Amygdala (tissue), 56 donors: ENCODE measurements at places on chromosomes 3 and 15.
A peak's percentile ranks its signal among the peaks of the same experiment; 100 is the strongest.

- DNase-seq: no peak
Measured at GRCh38 chr3:38601956-38602550, 47.4 kb downstream of the SCN5A start.

DNA sequence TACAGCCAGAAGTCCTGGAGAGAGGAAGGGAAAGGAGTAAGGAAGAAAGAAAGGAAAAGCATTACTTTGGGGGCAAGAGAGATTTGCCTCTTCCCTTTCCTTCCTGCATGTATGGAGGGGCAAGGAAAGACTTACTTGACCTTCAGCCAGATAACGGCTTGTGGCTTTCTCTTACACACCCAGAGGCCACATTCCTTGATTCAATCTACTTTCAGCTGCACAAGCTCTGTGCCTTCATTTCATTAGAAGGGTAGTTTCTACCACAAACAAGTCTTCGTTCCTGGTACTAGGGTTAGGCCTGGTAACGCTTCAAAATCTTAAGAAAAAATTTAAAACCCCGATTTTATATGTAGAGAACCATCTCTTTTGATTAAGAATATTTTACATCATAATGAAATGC lies 835.9 kb downstream of the TUSC7 start:
- no peak for DNase-seq

DNA sequence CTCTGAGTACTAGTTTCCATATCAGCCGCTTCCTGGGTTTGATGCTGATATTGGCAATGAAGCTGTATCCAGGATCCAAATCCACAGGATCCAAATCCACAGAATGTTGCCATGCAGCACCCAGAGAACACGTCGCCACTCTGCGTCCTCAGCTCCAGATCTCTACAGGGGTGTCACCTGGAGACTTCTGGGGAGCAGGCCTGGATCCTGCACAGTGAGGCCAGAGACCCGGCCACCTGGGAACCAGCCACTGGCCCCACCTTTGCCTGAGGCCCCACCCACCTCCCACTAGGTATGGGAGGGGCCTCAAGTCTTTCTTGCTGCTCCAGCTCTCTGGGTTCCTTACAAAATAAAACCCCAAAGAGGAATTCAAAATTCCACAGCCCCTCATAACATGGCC lies 123.9 kb downstream of the LRRK1 start:
- DNase-seq: no peak

DNA sequence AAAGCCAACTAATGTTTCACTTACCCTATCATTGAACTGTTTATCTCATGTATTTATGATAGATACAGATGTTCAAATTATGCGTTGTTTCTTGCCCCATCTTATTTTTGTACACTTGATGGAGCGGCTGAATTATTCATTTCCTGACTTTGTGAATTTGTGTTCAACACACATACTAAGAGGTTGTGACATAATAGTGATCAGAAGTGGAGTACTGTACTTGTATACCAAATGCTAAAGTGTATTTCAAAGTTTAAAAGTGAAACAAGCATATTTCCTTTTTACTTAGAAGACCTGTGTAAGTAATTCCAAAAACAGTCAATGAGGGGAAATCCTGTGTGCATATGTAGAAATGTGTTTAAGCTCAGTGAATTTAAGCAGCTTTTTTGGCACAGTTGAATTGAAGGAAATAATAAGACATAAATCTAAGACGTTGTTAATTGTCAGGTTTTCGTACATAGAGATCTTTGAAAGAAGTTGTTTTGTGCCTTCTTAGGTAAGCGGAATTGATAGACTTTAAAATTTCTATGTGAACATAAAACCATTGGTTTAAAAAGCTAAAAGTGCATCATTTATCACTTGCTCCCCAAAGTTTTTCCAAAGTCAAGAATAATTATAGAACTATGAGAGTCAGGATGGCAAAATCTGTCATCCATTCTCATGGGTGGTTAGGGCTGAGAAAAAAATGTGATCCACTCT lies 1.9 kb downstream of the NFKBIZ start:
- no peak for DNase-seq

DNA sequence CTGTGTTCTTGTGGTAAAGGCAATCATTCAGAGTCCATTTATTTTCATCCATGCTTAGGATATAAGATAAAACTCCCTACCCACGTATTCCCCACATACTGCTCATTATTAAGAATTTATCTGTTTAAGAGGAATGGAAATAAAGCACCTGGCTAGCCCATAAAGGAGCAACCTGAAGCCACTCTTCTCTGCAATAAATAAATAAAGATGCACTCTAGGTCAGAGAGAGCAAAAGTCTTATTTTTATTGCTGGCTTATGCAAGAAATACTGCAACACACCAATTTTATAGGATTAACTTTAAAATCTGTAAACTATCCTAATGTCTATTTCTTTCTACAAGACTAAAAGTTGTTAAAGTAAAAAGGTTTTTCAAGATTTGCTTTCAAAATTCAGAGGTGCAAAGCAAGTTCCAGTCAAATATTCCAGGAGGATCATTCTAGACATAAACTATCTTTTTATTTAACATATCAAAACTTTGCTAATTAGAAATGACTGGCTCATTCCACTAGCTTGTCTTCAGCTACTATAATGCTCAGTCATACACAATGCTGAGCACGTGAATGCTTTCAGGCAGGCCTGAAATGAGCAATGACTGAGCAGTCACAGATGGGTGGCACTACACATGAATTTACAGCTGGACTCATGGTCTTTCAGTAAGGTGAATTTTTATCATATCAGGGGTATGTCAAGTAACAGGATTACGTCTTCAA lies 7.1 kb downstream of the TJP1 start:
- no peak for DNase-seq

DNA sequence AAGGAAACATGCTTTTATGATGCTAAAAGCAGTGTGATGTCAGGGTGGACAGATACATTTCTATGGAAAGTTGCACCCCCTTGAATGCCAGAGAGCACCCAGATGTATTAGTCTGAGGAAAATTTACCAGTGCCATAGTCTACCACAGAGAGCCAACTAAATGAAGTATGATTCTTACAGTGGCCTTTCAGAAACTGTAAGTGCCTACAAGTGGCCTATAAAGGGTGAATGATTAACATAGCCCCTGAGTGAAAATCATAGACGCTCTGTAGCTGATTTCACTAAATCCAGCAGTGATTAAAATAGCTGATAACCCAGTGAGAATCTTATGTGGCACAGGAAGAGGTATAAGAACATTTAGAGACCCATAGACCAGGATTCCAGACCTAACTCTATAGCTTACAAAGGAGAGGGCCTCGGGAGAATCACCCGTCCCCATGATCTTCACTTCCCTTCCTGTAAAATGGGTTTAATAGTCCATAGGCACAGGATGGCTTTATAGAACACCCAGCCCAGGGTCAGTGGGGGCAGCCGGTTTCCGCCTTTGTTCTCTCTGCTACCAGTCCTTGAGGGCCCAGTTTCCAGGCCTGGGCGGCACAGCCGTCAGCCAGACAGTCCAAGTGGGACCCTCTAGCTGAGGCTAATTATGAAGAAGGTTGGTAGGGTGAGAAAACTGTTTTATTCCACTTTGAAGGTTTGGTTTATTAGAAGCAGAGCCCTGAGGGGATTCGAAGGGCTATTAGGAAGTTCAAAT lies 35.5 kb upstream of the CACNA2D3 start:
- DNase-seq: no peak

DNA sequence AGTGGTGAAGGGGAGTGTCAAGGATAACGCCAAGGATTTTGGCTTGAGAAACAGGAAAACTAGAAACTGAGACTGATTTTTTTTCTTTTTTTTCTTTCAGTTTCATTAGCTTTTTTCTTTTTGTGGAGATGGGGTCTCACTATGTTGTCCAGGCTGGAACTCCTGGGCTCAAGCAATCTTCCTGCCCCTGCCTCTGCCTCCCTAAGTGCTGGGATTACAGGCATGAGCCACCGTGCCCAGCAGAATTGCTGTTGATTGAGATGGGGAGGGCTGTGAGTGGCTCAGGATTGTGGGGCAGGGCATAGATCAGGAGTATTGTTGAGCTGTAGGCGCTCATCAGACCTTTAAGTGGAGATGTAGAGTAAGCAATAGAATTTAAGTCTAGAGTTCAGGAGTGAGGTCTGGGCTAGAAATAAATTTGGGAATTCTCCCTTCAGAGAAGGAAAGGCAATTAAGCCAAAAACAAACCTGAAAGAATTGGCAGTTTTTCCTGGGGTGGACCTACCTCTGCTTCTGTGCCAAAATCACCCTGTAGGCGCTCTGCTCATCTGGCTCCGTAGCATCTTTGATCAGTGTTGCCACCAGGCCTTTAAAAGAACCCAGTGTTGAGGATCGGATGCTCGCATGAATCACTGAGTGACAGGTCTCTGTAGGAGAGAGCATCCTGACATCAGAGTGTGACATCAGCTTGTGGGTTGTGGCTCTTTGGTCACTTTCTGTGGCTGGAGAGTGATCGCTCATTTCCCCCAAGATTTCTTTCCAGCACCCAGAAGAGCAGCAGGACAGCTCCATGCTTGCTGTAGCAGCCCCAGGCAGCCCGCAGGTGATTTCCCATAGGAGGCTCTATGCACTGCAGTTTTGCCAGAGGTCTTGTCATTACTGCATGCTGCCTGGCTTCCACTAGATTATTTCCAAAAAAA lies 15.8 kb downstream of the ABHD17C start:
- DNase-seq: no peak

- peak; percentile 9 for DNase-seq
Measured at GRCh38 chr15:51046799-51047449, 47.8 kb downstream of the TNFAIP8L3 start.

GRCh38 chr3:78204977-78205376 lies 1165.1 kb downstream of the ROBO2 start:
- DNase-seq: no peak

DNA sequence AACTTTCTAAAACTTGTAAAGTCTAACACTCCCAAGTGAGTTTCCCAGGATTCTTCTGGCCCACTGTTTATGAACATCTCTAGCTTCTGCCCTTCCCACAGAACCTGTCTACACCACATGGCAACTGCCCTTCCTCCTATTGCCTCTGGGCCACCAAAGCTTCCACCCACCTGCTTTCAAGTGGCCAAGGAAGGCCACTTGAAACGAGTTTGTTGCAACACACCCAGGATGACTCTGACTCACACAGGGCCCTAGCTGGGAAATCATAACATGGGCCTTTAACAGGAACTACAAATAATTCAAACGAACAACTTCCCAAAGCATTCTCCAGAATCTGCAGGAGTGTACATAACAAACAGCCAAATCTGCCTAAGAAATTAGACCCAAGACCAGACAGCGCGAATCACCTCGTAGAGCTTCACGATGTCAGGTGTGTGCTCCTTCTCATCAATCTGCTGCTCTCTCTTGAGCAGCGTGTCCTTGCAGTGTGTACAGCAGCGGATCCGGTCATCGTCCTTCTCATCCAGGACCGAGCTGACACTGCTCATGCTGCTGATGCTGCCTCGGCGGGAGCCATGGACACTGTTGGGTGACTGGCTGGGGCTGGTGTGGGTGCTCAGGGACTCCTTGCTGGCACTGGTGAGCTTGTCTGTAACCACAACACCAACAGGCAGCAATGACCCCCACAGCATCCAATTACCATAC lies 16.8 kb downstream of the RBSN start:
- DNase-seq: no peak

DNA sequence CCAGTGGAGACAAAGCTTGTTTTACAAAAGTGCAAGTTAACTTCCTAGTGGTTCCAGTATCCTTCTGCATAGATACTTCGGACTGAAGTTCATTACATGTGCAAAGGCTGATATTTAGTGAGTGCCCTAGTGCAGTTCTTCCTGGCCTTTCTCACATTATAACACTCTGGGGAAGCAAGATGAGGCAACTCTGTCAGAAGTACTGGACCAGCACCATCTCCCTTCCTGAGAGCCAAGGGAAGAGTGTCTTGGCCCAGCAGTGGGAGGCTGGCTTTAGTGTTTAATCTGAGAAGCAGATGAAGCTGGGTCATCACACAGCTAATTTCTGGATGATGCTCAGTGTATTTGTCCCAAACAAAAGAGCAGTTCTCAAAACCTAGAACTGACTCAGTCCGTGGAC lies 397.7 kb downstream of the CACNA2D3 start:
- no peak for DNase-seq

GRCh38 chr3:35894735-35895134 lies 255.4 kb downstream of the ARPP21 start:
- DNase-seq: no peak

DNA sequence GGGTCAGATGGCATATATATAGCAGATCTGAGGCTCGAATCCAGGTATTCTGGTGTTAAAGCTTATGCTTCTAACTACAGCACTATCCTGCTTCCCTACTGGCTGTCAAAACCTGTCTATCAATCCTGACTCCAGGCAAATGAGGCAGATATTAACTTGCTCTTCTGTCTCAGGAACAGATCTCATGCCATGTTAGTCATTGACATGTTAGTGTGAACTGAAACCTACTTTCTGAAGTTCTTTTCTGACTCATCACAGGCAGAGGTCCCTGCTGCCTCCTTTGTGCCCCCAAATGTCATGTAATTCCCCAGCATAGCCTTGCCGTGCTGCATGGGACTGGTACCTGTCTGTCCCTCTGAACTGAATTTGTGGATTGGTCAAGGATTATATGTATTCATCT lies 125.0 kb upstream of the SMAD3 start:
- no peak for DNase-seq

GRCh38 chr15:89666184-89666857 lies 11.1 kb upstream of the KIF7 start:
- no peak for DNase-seq

- DNase-seq: no peak
Measured at GRCh38 chr15:85749261-85750151, 45.2 kb downstream of the KLHL25 start.

- no peak for DNase-seq
Measured at GRCh38 chr3:8595695-8596115, 48.9 kb downstream of the SSUH2 start.

DNA sequence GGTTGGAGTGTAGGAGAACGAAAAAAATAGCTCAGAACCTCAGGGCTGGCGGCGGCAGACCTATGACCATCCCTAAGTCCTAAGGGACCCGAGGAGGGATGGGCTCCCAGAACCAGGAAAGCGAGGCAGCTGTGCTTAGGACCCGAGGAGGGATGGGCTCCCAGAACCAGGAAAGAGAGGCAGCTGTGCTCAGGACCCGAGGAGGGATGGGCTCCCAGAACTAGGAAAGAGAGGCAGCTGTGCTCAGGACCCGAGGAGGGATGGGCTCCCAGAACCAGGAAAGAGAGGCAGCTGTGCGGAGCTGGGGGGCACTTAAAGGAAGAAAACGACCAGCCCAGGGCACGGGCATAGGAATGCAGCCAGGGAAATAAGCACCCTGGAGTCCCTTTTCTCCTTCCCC lies 125.0 kb upstream of the DLG1 start:
- no peak for DNase-seq

DNA sequence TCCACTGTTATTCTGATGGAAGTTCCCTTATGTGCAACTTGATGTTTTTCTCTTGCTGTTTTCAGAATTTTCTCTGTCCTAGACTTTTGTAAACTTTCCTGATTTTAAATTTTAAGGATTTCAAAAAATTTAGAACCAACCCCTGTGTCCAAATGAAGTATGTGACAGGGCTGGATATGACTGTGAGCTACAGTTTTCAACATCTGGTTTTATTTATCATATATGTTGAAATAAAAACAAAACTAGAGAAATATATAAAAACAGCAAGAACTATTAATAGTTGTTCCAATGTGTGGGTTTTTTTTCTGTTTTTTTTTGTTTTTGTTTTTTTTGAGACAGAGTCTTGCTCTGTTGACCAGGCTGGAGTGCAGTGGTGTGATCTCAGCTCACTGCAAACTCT lies 47.4 kb upstream of the PSMD6 start:
- DNase-seq: no peak

GRCh38 chr3:182233957-182234356 lies 522.2 kb downstream of the SOX2 start:
- no peak for DNase-seq
